ENCODE measurements at places on chromosomes 4 and X. TPM values are rescaled to one million over a fixed set of nuclear protein-coding genes. Genes with fewer than 3 reads are reported as not detected.

GRCh38 chr4:170794525-170794924 lies 704.8 kb upstream of the AADAT start:
- DNase-seq, result no peak

Gene ZNF630
- 0.25 TPM for total RNA-seq

Gene SHOX
- total RNA-seq, result not detected

Gene KCNIP4
- total RNA-seq, result not detected
